ENCODE measurements at places on chromosomes 1 and 21.

DNA sequence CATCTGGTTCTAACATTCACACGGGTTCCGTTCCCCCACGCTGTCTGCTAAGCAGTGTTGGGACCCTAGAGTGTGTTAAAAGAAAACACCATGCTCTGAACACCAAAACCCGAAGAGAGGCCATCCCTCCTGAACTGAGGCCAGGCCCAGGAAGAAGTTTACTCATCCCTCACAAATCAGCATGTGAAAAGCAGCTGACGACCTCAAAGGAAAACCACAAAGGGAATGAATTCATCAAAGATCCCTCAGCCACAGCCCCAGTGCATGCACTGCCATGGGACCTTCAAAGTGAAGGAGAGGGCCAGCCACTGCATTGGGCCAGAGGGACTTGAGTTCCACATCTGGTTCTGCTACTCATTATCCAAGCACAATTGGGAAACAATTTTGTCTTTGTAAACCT is 7.0 kb upstream of the PSEN2 start:
- no peak for DNase-seq

DNA sequence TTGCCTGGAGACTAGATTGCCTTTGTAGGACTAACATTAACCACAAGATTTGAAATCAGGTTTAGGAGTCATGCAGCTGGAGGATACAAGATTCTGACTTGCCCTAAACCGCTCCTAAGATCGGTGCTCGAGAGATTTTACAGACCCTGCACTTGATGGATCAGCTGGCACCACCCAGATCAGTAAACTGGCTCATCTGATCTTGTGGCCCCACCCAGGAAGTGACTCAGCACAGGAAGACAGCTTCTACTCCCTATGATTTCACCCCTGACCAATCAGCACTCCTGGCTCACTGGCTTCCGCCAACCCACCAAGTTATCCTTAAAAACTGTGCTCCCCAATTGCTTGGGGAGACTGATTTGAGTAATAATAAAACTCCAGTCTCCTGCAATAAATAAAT is 876 bp upstream of the CATSPERE start:
- DNase-seq: no peak

DNA sequence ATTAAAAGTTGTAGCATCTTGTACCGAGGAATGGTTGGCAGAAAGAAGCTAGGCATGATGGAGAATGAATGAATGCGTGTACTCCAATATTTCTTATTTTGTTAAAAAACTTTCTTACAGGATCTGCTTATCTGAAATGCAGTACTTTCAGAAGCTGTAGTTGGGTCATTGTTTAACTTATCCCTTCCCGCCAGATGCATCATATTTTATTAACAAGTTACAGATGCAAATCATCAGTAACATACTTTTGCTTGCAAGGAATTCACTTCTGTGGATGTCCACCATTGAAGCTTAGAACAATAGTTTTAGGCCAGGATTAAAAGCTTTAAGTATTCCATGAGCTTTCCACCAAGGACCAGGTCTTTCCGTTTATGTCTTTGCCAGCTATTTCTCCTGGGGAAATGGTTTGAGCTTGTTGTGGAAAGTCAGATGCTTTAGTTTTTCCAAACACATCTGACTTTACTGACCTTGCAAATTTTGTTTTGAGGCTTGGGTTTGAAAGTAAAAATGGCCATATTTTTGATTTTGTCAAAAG is 65.4 kb downstream of the PATJ start:
- DNase-seq: no peak

DNA sequence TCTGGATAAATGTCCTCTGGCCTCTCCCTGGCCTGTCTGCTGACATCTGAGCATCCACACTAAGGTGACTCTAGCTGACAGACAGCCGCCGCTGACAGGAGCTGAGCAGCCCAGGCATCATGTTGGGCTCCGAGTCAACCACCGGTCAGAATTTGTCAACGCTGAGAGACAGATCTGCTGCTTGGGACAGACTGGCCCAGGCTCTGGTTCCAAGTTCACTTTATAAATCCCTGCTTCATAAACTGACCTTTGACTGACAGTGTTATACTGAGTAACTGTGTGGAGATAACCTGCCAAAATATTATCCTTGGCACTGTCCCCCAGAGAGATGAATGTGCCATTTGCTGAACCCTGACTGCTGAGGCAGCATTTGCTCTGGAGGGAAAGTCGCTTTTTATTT is 616.7 kb downstream of the NPHP4 start:
- no peak for DNase-seq

GRCh38 chr1:43334453-43335205 is 3.0 kb upstream of the MPL start:
- DNase-seq: no peak

- DNase-seq: no peak
Observed at GRCh38 chr1:97934491-97934890, 13.7 kb upstream of the DPYD start.

GRCh38 chr1:17575797-17576518 is 36.5 kb downstream of the ARHGEF10L start:
- DNase-seq: no peak

- DNase-seq: no peak
Observed at GRCh38 chr1:37862330-37862729, 2.9 kb upstream of the MTF1 start.

DNA sequence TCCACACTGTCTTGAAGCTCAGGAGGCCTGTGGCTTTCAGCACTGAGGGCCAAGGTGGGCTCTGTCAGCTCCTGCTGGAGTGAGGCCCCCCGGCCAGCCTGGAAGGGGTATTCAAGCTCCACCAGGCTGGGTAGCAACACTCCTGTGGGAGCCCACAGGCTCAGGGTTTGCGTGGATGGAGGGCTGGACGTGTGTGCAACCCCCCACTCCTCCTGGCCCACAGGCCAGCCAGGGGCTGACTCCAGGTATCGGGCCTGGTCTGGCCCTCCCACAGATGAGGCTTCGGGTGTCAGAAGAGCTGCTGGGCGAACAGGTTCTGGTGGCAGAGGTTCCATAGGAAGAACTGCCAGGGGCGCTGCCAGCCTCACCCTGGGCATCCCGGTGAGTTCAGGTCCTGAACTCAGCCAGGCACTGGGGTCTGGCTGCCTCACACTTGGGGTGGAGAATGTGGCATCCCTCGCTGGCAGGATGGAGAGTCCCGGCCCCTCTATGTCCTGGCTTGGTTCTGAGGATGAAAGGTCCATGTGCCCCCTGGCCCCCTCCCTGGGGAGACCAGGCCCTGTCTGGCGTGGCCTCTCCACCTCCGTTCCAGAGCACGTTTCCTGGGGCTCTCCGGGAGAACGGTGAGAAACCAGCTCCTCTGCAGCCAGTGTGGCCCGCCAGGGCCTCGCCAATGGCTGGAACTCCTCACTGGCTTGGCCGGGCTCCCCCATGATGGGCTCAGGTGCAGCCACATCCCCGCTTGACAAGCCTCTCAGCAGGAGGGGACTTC is 64.6 kb upstream of the TARDBP start:
- DNase-seq: no peak

GRCh38 chr1:207892764-207893163 is 18.2 kb downstream of the CD34 start:
- DNase-seq: no peak

- no peak for DNase-seq
Observed at GRCh38 chr1:24384251-24385090, 29.1 kb downstream of the STPG1 start.

- no peak for DNase-seq
Observed at GRCh38 chr1:14572861-14573260, 25.6 kb upstream of the KAZN start.

GRCh38 chr1:243609698-243610097 is 240.3 kb downstream of the AKT3 start:
- no peak for DNase-seq

DNA sequence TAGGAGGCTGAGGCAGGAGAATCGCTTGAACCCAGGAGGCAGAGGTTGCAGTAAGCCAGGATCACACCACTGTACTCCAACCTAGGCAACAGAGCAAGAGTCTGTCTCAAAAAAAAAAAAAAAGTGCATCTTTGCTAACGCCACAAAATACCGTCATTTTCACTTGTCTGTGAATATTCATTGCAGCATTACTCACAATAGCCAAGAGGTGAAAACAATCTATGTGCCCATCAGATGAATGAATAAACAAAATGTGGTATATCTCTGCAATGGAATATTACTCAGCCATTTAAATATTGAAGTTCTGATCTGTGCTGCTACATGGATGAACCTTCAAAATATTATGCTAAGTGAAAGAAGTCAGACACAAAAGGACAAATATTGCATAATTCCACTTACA is 7.9 kb upstream of the TIAM1 start:
- DNase-seq: no peak

DNA sequence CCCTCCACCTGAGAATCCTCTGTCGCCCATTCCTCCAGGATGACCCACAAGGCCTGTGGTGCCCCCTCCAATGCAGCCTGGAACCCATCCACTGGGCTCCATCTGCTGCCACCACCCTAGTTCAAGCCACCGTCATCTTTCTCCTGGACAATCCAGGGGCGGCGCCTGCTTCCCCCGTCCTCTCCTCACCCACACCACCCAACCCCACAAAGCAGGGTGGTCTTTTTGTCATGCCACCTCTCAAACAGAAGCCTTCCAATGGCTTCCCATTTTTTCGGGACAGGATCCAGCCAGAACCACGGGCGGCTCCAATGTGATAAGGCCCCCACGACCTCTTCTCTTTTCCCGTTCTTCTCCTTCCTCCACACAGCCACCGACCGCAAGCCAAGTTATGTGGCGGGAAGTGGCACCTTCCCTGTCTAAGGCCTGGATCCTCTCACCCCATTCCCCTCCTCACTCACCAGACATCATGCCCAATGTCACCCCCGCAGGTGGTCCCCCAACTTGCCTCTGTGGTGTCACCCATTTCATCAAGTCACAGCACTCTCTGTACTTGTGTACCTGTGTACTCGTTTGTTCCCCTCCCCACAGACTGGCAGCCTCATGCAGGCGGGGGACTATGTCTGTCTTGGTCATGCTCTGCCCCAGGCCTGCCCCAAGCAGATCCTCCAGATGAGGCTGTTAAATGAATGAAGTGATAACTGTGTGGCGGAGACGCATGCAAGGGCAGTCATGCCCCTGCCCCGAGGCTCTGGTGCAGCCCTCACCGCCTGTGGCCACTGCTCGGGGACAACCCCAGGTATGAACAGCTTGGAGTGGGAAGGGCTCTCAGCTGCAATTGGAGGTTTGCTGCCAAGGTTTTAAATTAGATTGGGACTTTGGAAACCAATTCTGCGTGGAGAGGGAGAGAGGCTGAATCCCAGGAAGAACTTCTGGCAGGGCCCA is 11.0 kb downstream of the UBXN11 start:
- no peak for DNase-seq

DNA sequence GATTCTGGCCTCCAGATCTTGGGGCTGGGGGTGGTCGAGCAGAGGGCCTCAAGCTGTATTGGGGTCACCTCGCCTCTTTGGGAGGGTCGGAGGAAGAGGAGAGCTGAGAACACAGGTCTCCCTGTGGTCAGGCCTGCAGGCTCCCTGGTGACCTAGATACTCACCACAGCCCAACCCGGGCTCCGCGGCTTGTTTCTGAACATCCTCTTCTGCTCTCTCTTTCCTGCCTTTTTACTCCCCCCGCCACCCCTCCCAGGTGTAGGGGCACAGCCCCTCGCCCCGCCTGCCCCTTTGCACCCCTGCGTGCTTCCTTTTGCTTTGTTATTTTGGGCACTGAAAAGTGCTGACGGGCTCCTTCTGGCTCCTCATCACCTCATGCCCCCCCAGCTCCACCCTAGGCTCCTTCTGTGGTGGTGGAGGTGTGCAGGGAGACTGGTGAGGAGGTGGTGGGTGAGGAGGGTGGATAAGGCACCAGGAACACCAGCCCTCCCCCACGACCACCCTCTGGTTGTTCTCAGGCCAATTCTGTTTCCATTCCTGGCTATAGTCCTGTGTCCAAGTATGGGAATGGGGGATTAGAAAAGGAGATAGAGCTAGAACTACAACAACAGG is 10.6 kb upstream of the LINGO4 start:
- DNase-seq: no peak

- DNase-seq: no peak
Observed at GRCh38 chr1:89907727-89908212, 86.9 kb downstream of the LRRC8D start.

GRCh38 chr1:23169727-23170335 is 1.2 kb upstream of the LUZP1 start:
- DNase-seq: peak; percentile 69

GRCh38 chr1:211653293-211653692 is 22.1 kb downstream of the NEK2 start:
- DNase-seq: no peak

GRCh38 chr1:1259951-1260600 is 13.6 kb upstream of the C1QTNF12 start:
- no peak for DNase-seq

- no peak for DNase-seq
Observed at GRCh38 chr1:186873687-186874086, 44.9 kb downstream of the PLA2G4A start.

DNA sequence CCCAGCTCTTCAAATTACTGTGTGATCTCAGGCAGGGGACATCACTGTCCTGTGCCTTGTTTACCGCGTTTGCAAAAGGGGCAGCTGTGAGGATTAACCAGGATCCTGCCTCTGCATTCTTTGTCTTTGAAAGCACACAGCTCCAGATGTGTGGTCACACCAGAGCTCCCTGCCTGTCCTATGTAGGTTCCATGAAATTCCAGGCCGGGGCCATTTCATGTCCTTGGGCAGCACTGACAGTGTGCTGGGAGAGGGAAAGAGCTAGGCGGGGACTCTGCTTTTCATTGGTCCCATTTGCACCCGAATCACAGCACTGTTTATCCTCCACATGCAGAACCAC is 42.2 kb upstream of the SELENON start:
- DNase-seq: no peak

DNA sequence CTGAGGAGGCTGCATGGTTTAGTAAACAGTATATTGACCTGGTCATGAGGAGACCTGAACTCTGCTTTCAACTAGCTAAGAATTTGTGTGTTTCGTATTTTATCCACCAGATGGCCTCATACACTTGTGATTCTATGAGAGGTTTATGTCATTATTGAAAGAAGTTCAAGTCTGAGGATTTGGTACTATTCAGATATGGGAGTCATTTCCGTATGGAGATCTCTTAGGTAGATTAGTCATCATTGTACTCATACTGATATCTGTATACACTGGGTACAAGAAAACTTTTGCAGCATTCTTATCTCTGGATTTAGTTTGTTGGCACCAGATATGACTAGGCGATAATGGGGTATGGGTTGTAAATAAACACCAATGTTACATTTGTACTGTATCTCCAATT is 26.6 kb downstream of the ATF6 start:
- no peak for DNase-seq

DNA sequence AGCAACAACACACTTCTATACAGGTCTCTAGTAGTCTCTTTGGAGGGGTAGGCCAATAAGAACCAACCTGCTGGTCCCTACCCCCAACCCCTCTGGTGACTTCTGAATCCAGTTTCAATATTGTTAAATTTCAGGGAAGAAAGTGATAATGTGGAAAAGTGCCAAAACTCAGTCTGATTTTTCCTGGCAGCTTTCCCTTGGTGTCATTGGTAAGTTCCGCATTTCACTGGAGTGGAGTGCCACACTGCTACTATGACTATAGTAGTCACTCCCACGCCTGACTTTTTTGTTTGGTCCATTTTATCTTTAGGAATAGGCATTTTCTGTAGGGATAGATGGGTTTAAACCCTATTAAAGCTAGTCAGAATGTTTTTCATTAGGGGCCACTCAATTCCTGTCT is 5.7 kb upstream of the ARID1A start:
- DNase-seq: no peak

- no peak for DNase-seq
Observed at GRCh38 chr1:25817840-25818501, 1.8 kb upstream of the MTFR1L start.

Measured in heart left ventricle (tissue), 16 donors.